Hair follicle dermal papilla cell (primary cell): ENCODE measurements at places on chromosomes 16 and 17. TPM values are rescaled to one million over a fixed set of nuclear protein-coding genes. Genes with fewer than 3 reads are reported as not detected.

The YPEL2 gene
- 7.7 and 8.9 TPM in 2 replicates for total RNA-seq

The SLC47A1 gene
- 4.3 and 5.2 TPM in 2 replicates for total RNA-seq

The SLC16A13 gene
- 0.73 and 1.1 TPM in 2 replicates for total RNA-seq

The CHST4 gene
- total RNA-seq = not detected in 2 replicates

The HOXB4 gene
- total RNA-seq = 1.3 and 2.1 TPM in 2 replicates

The TAC4 gene
- not detected in 2 replicates for total RNA-seq

The NPIPB8 gene
- total RNA-seq = not detected in 2 replicates

The INCA1 gene
- total RNA-seq = 0.32 and 0.85 TPM in 2 replicates

The EVPLL gene
- total RNA-seq = not detected in 2 replicates

The HS3ST2 gene
- not detected in 2 replicates for total RNA-seq

The CTRB2 gene
- total RNA-seq = not detected in 2 replicates

The SLC13A2 gene
- total RNA-seq = not detected in 2 replicates

The IGF2BP1 gene
- 0.24 and 0.32 TPM in 2 replicates for total RNA-seq

The ZPBP2 gene
- total RNA-seq = not detected in 2 replicates
